Fibroblast of villous mesenchyme (primary cell): ENCODE measurements at places on chromosomes 11 and 22. TPM values are rescaled to one million over a fixed set of nuclear protein-coding genes. Genes with fewer than 3 reads are reported as not detected.
A peak's percentile ranks its signal among the peaks of the same experiment; 100 is the strongest.

DNA sequence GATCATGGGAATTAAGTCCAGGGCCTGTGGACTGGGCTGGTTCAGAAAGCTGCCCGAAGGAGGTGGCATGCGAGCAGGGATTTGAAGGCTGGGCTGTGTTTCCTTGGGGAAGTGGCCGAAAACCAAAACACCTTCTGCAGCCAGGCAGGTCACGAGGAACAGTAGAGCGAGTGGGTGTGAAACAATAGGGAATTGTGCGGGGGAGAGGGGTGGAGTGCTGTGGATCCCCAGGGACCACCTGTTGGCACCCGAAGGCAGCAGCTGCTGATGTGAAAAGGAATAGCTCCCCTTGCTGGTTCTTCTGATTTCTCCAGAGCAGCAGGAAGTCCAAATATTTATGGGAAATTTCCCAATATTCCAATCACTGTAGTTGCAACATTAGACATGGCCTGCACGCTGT is 24.6 kb downstream of the TP53I11 start:
- DNase-seq = no peak

MIOX gene
- 0.32 TPM in 1 of 2 replicates, not detected in the other for total RNA-seq

NRXN2 gene
- 2.6 and 5.2 TPM in 2 replicates for total RNA-seq

DNA sequence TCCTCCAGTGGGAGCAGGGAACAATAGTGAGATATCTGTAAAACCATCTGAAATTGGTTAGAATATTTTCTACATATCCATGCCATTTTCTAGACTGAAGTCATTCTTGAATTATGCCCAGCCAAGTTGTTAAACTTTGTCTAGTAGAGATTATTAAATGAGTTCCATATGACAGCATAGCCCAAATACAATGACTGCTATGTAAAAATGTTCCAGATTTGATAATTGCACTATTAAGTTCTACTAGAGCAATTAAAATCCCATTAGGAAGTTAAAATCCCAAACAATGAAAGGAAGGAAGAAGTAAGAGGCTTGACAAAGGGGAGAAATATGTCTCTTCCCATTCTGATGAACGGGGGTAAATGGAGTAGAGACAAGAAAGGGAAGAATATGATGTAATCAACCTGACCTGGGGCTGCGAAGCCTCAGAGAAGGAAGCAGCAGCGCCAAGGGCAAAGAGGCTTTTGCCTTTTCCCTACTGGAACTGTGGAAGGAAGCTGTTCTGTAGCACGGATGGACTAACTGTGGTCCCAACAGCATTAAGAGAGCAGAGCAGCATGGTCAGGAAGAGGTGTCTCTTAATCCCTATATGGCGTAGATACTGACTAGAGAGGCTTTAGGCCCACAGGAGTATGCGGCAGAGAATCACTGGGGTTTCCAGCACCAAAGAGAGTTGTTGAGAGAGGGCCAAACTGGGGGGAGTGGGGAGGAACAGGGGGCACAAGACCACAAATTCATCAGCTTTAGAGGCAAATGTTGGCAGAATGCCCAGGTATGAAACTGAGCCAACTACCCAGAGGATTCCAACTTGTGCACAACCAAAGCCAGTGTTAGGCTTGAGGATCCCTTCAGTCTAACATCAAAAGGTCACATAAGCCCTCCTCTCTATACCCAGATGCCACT is 26.7 kb downstream of the RRP8 start:
- DNase-seq = peak; percentile 31

GRCh38 chr11:124798991-124799347 is 1.2 kb downstream of the MSANTD2 start:
- peak; percentile 74 for DNase-seq

GRCh38 chr11:36308577-36308976 is 12.5 kb downstream of the PRR5L start:
- DNase-seq = no peak

DNA sequence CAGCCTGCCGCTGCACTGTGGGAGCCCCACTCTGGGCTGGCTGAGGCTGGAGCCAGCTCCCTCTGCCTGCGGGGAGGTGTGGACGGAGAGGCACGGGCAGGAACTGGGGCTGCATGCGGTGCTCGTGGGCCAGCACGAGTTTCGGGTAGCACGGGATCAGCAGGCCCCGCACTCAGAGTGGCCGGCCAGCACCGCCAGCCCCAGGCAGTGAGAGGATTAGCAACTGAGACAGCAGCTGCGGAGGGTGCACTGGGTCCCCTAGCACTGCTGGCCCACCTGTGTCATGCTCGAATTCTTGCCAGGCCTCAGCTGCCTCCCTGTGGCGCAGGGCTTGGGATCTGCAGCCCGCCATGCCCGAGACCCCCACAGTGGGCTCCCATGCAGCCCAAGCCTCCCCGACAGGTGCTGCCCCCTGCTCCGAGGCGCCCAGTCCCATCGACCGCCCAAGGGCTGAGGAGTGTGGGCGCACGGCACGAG is 24.0 kb upstream of the OR5B21 start:
- DNase-seq = no peak

C11orf87 gene
- not detected in 2 replicates for total RNA-seq

GRCh38 chr11:134355656-134356055 is 23.9 kb downstream of the GLB1L2 start:
- DNase-seq = peak; percentile 8

- DNase-seq = no peak
Observed at GRCh38 chr11:1946812-1947484, at the start of gene MRPL23. Gene MRPL23, plus strand, starts transcription at chr11:1947332. Its CDS starts 31 bp downstream, at chr11:1947363.

DNA sequence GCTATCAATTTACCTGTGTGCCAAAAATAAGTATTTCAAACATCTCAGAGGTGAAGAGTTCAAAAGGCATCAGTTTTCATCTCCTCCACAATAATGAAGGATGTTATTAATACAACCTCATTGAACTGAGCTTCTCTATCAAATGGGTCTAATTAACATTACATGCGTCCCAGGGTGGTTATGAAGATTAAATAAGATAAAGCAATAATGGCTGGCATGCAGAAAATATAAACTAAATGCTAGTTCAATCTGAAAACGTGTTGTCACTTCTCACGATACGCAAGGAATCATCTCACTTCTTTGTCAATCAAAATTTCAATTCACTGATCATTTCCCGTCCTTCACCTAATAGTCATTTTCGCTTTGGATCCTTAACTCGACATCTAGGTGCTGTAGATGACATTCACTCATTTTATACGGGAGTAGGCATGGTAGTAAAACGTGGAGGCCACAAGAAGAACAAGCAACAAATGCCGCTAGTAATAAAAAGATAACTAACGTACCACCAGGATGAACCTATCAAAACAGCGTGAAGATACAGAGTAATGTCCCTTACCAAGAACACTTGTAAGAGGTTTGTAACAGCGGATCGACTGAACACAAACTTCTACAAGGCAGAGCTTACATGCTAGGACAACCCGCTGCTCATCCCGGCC is 918 bp downstream of the CHORDC1 start:
- DNase-seq = no peak

HOATZ gene
- total RNA-seq = not detected in 2 replicates

- DNase-seq = peak; percentile 87
Observed at GRCh38 chr11:10291801-10292638, 2.0 kb downstream of the SBF2 start.

ANGPTL5 gene
- total RNA-seq = not detected in 2 replicates

- DNase-seq = no peak
Observed at GRCh38 chr11:113562981-113563461, 87.8 kb upstream of the DRD2 start.

DNA sequence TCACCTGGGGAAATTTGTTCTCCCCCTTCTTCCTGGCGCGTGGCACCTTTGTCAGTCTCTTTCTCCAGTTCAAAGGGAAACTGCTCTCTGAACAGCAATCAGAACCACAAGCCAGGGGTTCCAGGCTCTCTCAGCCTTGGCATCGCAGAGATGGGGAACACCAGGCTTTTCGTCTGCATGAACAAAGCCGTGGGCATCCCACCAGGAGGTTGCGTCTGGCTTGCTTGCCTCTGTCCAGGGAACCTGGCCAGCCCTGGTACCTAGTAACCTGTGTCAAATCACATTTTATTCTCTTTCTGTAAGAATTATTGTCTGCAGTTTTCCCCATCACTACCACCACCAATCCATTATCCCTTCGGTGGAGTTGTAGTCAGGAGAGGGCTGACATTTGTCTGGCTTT is 107.0 kb downstream of the WNT7B start:
- DNase-seq = no peak

RBFOX2 gene
- 160 and 174 TPM in 2 replicates for total RNA-seq

MRGPRF gene
- 52.8 and 61.3 TPM in 2 replicates for total RNA-seq
